Right forelimb (tissue), 1 donor: ENCODE measurements at places on chromosomes 16 and 17.

DNA sequence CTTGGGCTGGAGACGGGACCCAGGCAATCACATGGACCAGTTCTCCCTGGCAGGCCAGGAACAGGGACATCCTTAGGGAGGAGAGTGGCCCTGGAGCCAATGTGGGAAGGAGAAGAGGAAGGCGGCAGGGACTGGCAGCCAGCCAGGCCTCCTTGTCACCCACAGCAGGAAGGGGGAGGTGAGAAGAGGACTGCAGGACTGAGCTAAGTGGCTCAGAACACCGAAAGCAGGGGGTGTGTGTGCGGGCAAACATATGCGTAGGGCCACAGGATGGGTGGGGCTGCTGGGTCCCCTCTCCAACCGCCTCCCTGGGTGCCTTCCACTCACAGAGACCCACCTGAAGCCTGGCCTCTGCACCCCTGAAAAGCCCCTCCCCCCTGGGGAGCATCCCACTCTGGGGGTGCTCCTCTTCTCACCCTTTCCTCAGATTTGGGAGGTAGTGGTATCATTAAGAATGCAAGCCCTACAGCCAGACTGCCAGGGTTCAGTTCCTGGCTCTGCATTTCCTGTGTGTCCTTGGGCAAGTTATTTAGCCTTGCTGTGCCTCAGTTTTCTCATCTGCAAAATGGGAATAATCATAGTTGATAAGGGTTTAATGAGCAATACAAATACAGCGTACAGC is 8.1 kb downstream of the PNMT start:
- no peak for DNase-seq

- DNase-seq = no peak
These were observed 1366.3 kb upstream of the GOT2 start for GRCh38 chr16:60100371-60100770.

- DNase-seq = no peak
These were observed 2.6 kb downstream of the GIT1 start for GRCh38 chr17:29586676-29587469.

- DNase-seq = no peak
These were observed 56.6 kb downstream of the NCOR1 start for GRCh38 chr17:16158714-16159113.

- no peak for DNase-seq
These were observed 4.3 kb downstream of the TMC6 start for GRCh38 chr17:78124081-78124835.

- no peak for DNase-seq
These were observed 5.0 kb upstream of the DCTPP1 start for GRCh38 chr16:30434852-30435251.

DNA sequence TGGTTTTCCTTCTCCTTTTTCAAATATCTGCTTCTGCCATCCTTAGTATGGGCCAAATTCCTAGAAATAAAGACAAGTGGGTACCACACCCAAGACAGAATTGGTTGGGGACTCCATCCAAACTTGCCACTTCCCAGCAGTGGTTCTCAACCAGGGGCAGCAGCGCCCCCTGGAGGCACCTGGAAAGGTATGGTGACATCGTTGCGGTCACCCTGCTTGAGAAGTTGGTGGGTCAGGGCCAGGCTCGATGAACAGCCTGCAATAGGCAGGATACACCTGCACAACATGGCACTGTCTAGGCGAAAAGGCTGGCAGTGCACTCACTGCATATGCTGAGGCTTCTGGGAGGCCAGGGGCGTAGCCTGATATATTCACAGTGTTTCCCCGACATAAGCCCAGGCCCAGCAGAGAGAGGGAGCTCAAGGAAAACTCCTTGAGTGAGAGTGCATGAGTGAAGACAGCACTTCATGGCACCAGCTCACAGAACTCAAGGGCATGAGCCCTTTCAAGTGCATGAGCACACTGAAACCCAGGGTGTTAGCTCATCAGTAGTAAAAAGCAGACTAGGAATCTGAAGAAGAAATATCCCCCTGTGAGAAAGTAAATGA is 57.7 kb downstream of the CMC2 start:
- no peak for DNase-seq

GRCh38 chr16:56749672-56750491 is 20.0 kb downstream of the NUP93 start:
- no peak for DNase-seq

DNA sequence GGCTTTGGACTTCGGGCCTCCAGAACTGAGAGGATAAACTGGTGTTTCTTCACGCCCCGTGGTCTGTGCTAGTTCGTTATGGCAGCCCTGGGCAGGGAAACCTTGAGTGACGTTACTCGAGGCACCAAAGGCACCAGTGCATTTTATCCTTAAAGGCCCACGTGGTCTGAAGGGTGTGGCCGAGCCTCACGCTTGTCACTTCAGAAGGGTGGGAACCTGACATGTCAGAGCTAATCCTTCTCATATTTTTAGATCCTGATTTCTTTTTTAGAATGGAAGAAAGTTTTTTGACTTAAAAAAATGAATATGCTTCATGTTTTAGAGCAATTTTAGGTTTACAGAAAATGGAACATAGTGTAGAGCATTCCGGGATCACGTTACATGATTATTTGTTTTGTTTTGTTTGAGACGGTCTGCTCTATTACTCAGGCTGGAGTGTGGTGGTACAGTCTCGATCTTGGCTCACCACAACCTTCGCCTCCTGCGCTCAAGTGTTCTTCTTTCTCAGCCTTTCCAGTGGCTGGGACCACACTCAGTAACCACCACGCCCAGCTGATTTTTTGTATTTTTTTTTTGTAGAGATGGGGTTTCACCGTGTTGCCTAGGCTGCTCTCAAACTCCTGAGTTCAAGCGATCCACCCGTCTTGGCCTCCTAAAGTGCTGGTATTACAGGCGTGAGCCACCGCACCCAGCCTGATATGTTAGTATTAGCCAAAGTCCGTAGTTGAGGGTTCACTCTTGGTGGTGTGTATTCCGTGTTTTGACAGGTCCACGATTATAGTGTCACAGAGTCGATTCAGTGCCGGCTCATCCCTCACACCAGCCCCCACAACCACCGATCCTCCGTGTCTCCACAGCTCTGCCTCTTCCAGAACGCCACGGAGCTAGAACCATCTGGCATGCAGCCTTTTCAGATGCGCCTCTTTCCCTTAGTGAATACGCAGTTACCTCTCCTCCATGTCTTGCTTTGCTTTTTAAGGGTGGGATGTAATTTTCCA is 47.9 kb downstream of the RAB11FIP3 start:
- DNase-seq = no peak

DNA sequence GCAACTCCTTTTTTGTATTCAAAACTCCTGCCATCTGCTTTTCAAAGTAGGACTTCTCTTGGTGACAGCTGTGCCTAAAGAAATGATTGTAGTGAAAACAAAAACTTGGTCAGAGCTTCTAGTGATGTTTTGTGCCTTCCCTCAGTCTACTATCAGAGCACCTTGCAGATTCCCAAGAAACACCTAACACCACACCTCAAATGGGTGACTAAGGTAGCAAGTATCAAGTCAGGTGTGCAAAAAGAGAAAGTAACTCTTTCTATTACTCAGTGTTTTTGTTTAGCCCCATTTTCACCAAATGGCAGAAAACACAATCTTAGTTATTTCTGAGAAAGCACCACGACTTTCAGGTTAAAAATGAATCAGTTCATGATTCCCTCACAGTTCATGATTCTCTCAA is 2.0 kb upstream of the PMFBP1 start:
- no peak for DNase-seq

DNA sequence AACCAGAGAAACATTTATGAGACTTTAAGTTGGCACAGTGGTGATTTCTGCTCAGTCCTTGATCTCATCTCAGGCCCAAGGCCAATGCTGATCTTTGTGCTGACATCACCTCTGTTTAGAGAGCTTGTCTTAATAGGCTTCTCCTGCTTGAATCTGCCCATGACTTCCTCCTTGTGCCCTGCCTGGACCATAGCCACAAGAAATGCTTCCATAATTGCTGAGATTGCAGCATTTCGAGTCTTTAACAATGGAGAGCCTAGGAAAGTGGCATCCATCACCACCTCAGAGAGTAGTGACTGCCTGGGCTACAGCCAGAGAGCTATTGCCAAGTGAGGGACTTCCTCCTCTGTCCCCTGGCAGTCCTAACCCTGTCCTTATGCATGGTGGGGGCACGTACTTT is 25.1 kb upstream of the MMP2 start:
- no peak for DNase-seq

DNA sequence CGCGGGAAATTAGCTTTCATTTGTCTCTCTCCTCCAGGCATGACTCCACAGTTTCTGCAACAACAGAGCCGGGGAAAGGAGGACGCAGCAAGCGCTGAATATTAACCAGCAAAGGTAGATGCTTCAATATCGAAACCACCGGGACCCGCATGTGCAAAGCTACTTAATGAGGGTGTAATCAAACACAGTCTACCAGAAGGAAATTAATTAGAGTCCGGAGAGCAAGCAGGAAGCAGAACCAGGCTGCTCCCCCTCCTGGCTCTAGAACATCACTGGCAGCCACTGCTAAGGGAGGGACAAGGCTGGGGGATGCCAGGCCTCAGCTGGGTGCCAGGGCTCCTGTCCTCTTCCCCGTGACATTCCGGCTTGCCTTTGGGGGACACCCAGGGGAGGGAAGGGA is 21.7 kb downstream of the LRRC75A start:
- DNase-seq = no peak

DNA sequence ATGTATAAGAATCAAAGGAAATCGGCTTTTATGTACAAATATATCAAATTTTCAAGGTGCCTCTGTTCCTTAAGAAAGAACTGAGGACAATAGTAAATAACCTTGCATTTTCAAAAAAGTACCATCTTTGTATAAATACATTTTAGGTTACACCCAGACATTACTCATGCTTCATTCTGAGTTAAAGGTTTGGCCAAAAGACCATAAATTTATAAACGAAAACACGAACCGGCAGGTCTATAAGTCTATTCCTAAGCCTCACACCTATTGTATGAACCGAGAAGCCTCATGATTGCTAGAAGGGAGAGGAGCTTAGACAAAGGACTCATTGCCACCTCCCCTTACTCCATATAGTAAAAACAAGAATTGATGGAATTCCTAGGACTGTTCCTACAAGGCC is 94.6 kb upstream of the PSMD7 start:
- no peak for DNase-seq

GRCh38 chr16:69311533-69312387 is 610 bp downstream of the VPS4A start:
- no peak for DNase-seq

DNA sequence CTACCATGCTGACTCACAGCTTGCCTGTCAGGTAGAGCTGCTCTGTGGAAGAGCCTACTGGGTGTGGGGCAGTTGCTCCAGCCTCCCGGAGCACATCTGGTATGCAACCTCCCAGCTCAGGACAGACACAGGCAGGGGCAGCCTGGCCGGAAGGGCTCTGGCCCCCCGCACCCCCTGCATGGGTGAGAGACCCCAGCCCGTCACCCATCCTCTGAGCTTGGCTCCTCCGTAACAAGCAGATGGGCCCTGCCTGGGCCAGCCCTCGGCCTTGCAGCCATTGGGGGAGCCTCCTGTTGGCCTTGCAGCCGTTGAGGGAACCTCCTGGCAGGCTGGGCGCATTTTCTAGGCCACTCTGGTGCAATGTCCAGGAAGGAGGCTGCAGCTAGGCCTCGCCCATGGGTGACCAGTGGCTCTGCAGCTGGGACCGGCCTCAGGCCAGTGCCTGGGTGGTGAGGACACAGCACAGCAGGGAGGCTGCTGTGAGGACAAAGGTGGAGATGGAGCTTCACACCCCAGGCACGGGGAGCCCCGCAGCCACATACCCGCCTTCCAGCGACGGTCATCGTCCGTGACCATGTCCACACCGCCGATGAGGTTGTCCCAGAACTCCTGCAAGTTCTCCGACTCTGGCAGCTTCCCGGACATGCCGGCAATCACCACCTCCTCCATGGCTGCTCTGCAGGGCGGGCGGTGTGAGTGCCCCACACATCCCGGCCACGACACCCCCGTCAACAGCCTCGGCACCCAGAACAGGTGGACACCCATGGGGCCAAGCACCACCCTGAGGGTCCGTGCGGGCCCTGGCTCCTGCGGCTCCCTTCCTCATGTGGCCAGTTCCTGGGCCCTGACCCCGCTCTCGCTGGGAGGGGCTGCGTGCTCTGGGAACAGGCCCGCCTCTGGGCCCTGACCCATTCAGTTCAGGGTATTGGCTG is 2.0 kb downstream of the FASN start:
- DNase-seq = no peak

DNA sequence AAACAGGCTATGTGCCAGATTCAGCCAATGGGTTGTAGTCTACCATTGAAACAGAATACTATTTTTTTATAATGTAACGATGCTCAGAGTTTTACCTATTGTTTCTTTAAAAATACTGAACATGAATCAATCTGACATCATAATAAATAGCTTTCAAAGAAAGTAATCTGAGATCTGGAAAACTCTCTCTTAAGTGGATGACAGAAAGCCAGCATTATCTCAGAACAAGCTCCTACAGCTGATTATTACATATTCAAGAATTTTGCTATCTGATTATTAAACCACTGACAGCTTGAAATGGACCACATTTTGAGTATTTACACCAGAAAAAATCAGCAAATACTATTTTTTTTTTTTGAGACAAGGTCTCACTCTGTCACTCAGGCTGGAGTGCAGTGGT is 484.2 kb upstream of the SOX9 start:
- no peak for DNase-seq
